ENCODE measurements at places on chromosomes 7 and 10. TPM values are rescaled to one million over a fixed set of nuclear protein-coding genes. Genes with fewer than 3 reads are reported as not detected.

Gene ZNF680
- total RNA-seq, result 5.9 TPM

Gene GNAT3
- not detected for total RNA-seq

Gene SAMD9
- 12.5 TPM for total RNA-seq

Gene SLC26A4
- 6.5 TPM for total RNA-seq

Gene TFEC
- 1.3 TPM for total RNA-seq

Gene TSPAN12
- total RNA-seq, result 148 TPM

Measured in lung microvascular endothelial cell (primary cell).